Purkinje cell (primary cell): ENCODE measurements at places on chromosomes 3 and 15. TPM values are rescaled to one million over a fixed set of nuclear protein-coding genes. Genes with fewer than 3 reads are reported as not detected.

The LXN gene
- 6.4 and 11.9 TPM in 2 replicates for polyA plus RNA-seq

The MKRN2OS gene
- polyA plus RNA-seq = 4.0 TPM in 1 of 2 replicates, not detected in the other

The SIAH2 gene
- polyA plus RNA-seq = 26.8 and 29.7 TPM in 2 replicates

The POPDC2 gene
- polyA plus RNA-seq = not detected in 2 replicates

The PLA2G4D gene
- polyA plus RNA-seq = 0.35 and 1.7 TPM in 2 replicates

The PPP1R14D gene
- not detected in 2 replicates for polyA plus RNA-seq

The GOLGA6A gene
- not detected in 2 replicates for polyA plus RNA-seq
